T-helper 17 cell (primary cell): ENCODE measurements at places on chromosomes 2 and 18.

DNA sequence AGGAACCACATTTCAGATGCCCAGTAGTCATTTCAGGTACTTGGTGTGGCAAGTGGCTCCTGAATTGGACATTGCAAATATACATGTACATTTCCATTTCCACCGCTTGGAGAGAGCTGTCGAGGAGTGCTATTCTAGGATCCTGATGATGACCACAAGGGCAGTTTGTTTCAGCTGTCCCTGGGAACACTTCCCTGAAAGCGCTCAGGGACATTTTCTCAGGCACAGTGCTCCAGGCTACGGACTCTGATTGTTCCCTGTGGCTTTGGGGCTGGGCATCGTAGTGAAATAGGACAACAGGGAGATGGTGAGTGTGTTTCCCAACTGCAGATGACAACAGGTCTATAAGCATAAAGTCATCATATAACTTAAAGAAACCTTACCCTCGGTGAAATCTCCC is 3.1 kb downstream of the DBI start:
- peaks cover 13% of the 10 kb centered on the region for H3K36me3 ChIP-seq
- no peak for DNase-seq
- H3K4me3 ChIP-seq = no peak overlapping the region
- no peaks in the 10 kb centered on the region for H3K27me3 ChIP-seq
- peak overlapping the region; percentile 34 for H3K27ac ChIP-seq

DNA sequence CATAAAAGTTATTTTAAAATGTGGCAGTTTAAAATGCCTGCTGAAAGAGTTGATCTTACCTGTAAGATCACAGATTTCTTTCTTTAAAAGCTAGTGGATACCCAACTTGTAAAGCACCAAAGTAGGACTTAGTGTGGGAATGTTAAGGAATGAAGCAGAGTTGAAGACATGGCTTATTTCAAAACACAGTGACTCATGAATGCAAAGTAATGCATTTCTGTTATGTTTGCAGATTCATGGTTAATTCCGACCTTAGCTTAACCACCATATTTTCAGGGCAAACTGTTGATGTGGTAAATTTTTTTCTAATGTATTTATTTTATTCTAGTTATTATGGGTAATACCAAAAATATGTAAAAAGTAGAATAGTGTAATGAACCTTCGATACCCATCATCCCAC is 206.8 kb upstream of the FOSL2 start:
- DNase-seq = no peak
- H3K27me3 ChIP-seq = no peaks in the 10 kb centered on the region
- H3K4me1 ChIP-seq = peaks cover 1% of the 10 kb centered on the region
- no peak overlapping the region for H3K27ac ChIP-seq
- H3K4me3 ChIP-seq = no peak overlapping the region

DNA sequence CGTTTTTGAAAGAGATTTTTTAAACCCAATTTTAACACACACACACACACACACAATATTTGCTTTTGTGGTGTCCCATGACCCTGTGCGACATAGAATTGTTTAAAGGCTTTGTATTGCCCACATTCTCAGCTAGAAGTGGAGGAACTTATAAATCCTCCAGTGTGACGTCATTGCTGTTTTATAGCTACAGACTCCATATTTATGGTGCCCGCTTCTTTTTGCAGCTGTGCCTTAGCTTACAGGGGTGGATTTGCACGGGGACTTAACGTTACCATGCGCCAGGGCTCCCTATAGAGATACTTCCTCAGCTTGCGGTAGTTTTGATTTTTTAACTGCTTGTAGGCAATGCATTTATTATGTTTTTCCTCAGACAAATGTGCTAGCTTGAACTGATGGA is 101.9 kb upstream of the SMIM21 start:
- H3K27me3 ChIP-seq = peaks cover 33% of the 10 kb centered on the region
- no peaks in the 10 kb centered on the region for H3K36me3 ChIP-seq

DNA sequence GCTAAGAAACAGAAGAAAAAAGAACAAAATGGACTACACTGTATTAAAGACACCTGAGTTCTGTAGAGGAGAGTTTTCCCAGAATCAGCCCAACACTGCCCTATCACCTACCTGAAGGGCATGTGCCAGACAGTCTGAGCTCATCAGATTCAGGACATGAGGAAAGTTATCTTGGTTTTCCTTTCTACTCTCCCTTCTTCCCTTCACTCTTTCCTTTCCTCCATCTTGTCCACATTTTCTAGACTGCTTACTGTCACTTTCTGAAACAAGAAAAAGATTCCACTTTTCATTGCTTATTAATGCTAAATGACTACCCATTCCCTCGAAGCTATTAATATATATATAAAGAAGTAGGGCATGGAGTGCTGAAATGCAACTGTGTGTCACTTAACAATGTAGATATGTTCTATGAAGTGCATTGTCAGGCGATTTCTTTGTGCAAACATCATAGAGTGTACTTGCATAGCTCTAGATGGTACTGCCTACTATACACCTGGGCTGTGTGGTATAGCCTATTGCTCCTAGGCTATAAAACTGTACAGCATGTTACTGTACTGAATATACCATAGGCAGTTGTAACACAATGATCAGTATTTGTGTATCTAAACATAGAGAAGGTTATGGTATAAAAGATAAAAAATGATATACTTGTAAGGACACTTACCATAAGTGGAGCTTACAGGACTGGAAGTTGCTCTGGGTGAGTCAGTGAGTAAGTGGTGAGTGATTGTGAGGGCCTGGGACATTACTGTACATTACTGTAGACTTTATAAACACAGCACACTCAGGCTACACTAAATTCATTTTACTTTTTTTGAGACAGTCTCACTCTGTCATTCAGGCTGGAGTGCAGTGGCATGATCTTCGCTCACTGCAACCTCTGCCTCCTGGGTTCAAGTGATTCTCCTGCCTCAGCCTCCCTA is 145.5 kb upstream of the ITGA6 start:
- no peak for DNase-seq
- peaks cover 19% of the 10 kb centered on the region for H3K27me3 ChIP-seq
- no peak overlapping the region for H3K27ac ChIP-seq
- no peak overlapping the region for H3K4me3 ChIP-seq

- H3K4me3 ChIP-seq = no peak overlapping the region
- H3K4me1 ChIP-seq = no peaks in the 10 kb centered on the region
- H3K27ac ChIP-seq = no peak overlapping the region
- H3K27me3 ChIP-seq = peaks cover 24% of the 10 kb centered on the region
Observed at GRCh38 chr2:62499430-62500060, 6.5 kb downstream of the TMEM17 start.

GRCh38 chr2:20168048-20168726 is 56.7 kb downstream of the SDC1 start:
- peaks cover 19% of the 10 kb centered on the region for H3K27me3 ChIP-seq
- H3K4me3 ChIP-seq = no peak overlapping the region
- no peak overlapping the region for H3K27ac ChIP-seq
- H3K4me1 ChIP-seq = no peaks in the 10 kb centered on the region

DNA sequence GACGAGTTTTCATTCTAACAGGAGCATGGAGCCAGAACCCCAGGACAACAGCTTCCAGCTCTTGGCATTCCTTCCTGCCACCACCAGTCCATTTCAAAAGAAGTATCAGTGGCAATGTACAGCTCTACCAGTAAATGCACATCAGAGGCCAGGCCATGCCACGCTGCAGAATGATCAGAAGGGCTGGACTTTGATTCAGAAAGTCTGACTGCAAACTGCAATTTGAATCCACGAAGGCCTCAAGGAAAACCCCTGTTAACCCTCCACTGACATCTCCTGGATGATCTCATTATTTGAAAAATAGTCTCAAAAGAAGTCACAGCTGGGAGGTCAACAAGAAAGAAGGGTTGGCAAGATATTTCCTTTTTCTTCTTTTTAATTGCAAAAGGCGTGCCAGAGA is 119.2 kb downstream of the MYO5B start:
- no peak for DNase-seq
- H3K4me3 ChIP-seq = no peak overlapping the region
- H3K27me3 ChIP-seq = peaks cover 75% of the 10 kb centered on the region
- peaks cover 5% of the 10 kb centered on the region for H3K36me3 ChIP-seq
- no peak overlapping the region for H3K27ac ChIP-seq
- peaks cover 7% of the 10 kb centered on the region for H3K4me1 ChIP-seq

GRCh38 chr18:21241301-21242048 is 557 bp upstream of the GREB1L start:
- DNase-seq = no peak
- H3K27me3 ChIP-seq = peaks cover 65% of the 10 kb centered on the region
- H3K27ac ChIP-seq = no peak overlapping the region
- H3K36me3 ChIP-seq = no peaks in the 10 kb centered on the region

GRCh38 chr18:14945984-14946383 is 198.0 kb downstream of the ANKRD30B start:
- no peaks in the 10 kb centered on the region for H3K36me3 ChIP-seq
- no peak for DNase-seq
- no peaks in the 10 kb centered on the region for H3K4me1 ChIP-seq
- H3K27me3 ChIP-seq = no peaks in the 10 kb centered on the region
- no peak overlapping the region for H3K27ac ChIP-seq
